Activated CD8-positive, alpha-beta memory T cell treated with anti-CD3 and anti-CD28 coated beads, Interleukin-2, amount 10 ng/mL, durations not matched to agents 7 days and 5 days (primary cell): ENCODE measurements at places on chromosomes 12 and 14. TPM values are rescaled to one million over a fixed set of nuclear protein-coding genes. Genes with fewer than 3 reads are reported as not detected.

DNA sequence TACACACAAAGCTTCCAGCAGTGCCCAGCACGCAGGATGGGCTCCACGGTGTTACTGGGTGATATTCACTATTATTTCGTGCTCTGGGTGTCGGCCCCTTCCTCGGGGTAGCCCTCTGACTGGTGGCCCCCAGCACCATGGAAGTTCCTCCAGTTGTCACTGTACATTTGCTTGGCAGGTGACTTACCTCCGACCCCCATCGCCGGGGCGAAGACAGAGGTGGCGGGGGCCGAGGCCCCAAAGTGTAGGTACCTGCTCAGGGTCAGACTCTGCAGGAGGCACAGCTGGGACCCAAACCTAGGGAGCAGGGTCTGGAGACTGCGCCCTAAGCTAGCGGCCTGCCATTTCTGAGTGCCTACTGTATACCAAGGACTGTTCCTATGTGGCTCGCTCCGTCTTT is 98.9 kb downstream of the RFLNA start:
- DNase-seq = no peak

DNA sequence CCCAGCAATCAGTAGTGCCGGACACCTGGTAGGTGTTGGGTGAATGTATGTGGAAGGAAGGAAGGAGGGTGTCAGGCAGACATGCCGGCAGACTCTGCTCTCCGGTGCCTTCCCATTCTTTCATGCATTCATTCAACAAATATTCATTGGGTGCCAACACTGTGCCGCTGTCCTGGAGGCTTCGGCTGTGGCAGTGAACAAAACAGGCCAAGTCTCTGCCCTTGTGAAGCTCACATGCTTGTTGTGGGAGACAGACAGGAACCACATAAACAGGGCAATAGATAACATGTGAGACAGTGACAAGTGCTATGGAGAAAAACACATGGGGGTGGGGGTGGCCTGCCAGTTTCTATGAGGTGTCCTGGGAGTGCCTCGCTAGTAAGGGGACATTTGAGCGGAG is 56.5 kb upstream of the ATF1 start:
- no peak for DNase-seq

DNA sequence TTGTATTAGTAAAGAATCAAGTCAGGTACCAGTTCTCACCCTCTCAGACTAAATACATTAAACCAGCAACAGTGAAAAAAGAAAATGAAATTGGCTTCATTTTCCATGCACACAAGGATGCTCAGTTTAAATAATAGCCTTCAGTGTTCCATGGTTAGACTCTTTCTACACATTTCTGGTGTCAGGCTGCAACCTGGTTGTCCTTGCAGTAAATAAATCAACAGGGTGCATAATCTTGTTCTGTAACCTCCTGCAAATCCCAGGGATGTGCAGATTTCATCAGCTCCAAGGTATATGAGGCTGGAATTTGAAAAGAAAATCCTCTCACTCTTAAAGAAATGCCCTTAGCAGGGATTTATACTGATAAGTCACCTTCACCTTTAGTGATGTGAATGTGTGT is 46.7 kb upstream of the BTG1 start:
- no peak for DNase-seq

- no peak for DNase-seq
Observed at GRCh38 chr12:93221841-93222240, 155.9 kb upstream of the NUDT4 start.

GRCh38 chr12:127293507-127294310 is 973.3 kb upstream of the TMEM132C start:
- peak; percentile 62 for DNase-seq

DNA sequence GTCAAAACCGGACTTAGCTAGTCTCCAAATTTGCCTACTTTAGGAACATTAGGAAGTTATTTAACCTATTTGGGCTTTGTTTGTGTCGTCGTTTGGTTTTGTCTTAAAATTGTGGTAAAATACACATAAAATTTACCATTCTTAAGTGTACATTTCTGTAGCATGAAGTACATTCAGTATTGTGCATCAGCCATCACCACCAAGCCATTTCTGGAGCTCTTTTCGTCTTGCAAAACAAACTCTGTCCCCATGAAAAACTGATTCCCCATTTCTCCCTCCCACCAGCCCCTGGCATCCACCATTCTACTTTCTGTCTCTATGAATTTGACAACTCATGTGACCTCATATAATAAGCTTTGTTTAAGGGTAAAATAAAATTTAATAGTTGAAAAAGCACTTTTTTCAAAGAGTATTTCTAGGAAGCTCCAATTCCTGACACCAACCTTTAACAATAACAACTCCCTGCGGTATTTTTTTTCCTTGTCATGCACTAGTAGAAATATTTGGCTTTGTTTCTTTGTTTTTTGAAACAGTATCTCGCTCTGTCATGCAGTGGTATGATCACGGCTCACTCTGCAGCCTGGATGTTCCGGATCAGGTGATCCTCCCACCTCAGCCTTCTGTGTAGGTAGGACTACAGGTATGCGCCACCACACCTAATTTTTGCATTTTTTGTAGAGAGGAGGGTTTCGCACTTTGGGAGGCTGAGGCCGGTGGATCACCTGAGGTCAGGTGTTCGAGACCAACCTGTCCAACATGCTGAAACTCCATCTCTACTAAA is 3.6 kb upstream of the UBC start:
- no peak for DNase-seq

- DNase-seq = no peak
Observed at GRCh38 chr12:8080120-8080519, 2.0 kb upstream of the NECAP1 start.

- no peak for DNase-seq
Observed at GRCh38 chr12:77231501-77231918, 166.1 kb upstream of the E2F7 start.

- DNase-seq = no peak
Observed at GRCh38 chr14:69887740-69888657, 8.8 kb downstream of the SMOC1 start.

GRCh38 chr14:36214476-36215216 is 38.1 kb upstream of the PTCSC3 start:
- no peak for DNase-seq

GRCh38 chr14:80491131-80491530 is 279.8 kb upstream of the DIO2 start:
- peak; percentile 41 for DNase-seq

GRCh38 chr12:22234561-22234960 is 99.9 kb downstream of the ST8SIA1 start:
- no peak for DNase-seq

Gene LGR5
- total RNA-seq = not detected

Gene SMCO3
- not detected for total RNA-seq

Gene TMEM52B
- total RNA-seq = not detected
